ENCODE measurements at places on chromosomes 3 and 15. TPM values are rescaled to one million over a fixed set of nuclear protein-coding genes. Genes with fewer than 3 reads are reported as not detected.

Gene SCN11A
- total RNA-seq = 11.8 TPM

Gene IFT80
- 83.6 TPM for total RNA-seq

Gene RBP2
- not detected for total RNA-seq

Gene TP53BP1
- total RNA-seq = 106 TPM

Gene SAXO2
- total RNA-seq = 4.7 TPM

Gene AP3B2
- total RNA-seq = 2.0 TPM

Gene CPEB1
- total RNA-seq = 4.7 TPM

Gene MEGF11
- total RNA-seq = 0.11 TPM

Gene ACP3
- 3.2 TPM for total RNA-seq

Gene ATP8B4
- total RNA-seq = 24.3 TPM

Gene ADGRG7
- total RNA-seq = 0.11 TPM

Gene DNASE1L3
- 3.5 TPM for total RNA-seq

Gene FEZF2
- total RNA-seq = not detected

All from urinary bladder (tissue), 4 donors.